Motor neuron (in vitro differentiated cells): ENCODE measurements at places on chromosomes 4 and X.
A peak's percentile ranks its signal among the peaks of the same experiment; 100 is the strongest.

- ATAC-seq = no peak
These were observed 77.4 kb downstream of the ANAPC4 start for GRCh38 chr4:25454476-25454875.

DNA sequence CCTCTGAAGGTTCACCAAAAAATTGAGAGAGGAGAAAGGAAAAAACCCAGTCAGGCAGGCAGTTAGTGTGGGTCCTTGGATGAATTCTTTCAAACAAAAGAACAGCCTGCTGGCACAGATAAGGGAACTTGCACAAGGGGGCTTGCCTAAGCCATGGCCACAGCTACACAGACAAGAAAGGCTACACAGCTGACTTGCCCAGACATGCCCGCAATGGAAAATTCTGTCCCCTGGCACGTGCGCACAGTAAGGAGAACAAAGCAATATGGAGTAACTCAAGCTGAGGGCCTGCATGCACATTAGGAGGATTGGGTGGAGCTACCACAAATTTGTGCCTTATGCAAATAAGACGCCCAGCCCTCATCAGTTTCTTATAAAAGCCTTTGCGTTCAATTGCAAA is 512.5 kb upstream of the HTR2C start:
- no peak for ATAC-seq

GRCh38 chrX:120559804-120560203 is 958 bp downstream of the CUL4B start:
- no peak for ATAC-seq

DNA sequence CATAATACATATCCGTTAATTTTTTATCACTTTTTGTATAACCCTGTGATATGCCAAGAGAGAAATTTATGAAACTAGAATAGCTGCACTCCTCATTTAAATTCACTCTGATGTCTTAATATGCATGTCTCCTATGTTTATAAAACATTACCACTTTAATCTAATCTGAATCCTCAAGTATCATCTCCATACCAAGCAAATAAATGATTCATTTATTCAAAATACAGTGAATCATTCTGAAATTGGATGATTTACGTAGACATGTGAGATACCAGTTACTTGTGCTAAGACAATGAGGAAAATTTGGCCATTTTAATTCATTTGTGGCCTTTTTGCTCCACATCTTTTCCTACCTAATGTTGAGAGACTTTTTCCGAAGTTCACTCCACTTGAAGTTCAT is 435.1 kb upstream of the FTHL17 start:
- peak; percentile 61 for ATAC-seq

DNA sequence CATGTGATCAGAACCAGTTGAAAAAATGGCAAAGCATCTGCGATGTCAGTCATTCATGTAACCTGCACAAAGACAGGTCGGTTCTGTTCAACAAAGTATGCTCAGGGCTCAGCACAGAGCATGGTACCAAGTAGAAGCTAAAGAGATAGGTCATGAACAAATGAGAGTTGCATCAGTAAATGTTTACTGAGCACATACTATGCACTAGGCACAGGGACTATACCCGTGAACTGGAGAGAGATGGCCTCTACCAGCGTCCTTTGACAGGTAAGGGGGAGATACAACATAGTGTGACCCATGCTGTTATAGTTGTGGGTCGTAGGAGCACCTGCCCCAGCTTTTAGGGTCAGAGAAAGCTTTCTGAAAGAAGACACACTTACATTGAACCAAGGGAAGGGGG is 46.7 kb downstream of the PHKA2 start:
- ATAC-seq = no peak

- ATAC-seq = no peak
These were observed 50.1 kb downstream of the C4orf51 start for GRCh38 chr4:145730026-145730425.

DNA sequence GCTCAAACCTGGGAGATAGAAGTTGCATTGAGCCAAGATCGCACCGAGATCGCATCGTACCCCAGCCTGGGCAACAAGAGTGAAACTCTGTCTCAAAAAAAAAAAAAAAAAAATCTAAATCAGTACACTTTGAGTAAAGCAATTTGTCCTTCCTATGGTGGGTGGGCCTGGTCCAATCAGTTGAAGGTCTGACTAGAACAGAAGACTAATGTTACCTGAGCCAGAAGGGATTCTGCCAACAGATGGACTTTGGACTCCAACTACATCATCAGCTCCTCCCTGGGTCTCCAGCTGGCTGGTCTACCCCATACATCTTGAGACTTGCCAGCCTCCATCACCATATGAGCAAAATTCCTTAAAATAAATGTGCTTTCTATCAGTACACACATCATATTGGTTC is 155.2 kb downstream of the DHRSX start:
- ATAC-seq = no peak

- ATAC-seq = no peak
These were observed 167.3 kb upstream of the LEF1 start for GRCh38 chr4:108336076-108336475.

DNA sequence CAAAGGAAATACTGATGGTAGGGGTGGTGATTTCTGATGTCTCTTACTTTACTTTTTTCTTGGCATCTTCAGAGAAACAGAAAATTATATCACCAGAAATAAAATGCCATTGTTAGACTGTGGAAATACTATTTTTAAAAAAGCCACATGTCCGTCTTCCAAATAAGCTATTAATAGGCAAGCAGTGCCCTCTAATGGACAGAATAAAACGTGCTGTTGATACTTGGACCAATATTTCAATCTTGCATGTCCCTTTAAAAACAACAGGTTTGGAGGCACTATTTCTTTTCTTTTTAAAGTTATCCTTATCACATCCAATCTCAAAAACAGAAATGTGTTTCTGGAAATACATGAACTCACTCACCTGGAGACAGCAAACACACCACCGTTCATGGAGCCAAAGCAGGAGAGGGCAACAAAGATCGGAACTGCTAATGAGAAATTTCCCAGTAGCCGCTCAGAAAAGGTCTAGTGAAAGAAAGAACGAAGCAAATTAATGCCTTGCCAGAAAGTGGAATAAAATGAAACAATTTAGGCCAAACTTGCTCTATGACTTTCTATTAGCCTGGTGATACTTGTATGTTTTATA is 59.2 kb downstream of the SLC7A11 start:
- peak; percentile 49 for ATAC-seq

GRCh38 chr4:75016472-75016871 is 83.6 kb downstream of the PARM1 start:
- ATAC-seq = no peak

GRCh38 chrX:151609222-151609621 is 45.7 kb downstream of the PASD1 start:
- ATAC-seq = no peak

DNA sequence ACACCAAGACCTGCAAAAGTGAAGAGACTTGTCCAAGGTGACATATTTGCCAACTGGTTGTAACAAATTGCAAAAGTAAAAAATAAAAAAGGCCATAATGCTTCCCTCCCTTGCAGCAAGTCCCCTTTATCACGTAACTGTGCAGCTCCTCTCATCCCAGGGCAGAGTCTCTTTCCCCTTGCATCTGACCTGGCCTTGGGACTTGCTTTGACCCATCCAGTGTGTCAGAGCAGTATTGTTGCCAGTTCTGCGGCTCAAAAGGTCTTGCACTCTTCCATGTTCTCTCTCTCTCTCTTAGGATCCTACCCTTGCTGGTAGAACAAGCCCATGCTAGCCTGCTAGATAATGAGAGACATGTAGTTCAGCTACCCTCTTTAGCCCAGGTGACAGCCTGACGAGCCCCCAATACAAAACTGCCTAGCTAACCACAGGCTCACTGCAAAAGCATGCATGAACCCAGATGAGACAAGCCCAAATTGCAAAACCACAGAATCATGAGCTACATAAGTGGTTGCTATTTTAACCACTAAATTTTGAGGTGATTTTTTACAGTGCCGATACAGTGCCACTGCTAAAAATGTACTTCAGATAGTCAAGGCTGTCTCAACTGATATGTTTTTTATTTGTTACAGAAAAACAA is 289.5 kb upstream of the PPARGC1A start:
- no peak for ATAC-seq

GRCh38 chrX:105781804-105782203 is 40.5 kb upstream of the NRK start:
- no peak for ATAC-seq

DNA sequence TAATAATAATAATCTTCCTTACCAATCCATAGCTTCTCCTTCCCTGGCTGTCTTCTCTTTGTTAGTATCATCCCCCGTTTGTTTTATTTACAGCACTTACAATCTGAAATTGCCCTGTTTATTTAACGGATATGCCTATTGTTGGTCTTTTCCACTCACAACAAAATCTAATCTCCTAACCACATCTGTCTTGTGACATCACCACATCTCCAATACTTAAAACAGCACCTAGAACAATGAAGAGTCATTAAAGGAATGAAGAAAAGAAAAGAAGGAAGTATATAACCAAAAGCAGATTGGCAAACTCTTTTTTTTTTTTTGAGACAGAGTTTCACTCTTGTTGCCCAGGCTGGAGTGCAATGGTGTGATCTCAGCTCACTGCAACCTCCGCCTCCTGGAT is 38.7 kb upstream of the JADE1 start:
- ATAC-seq = no peak

- no peak for ATAC-seq
These were observed 41.0 kb upstream of the JADE1 start for GRCh38 chr4:128768373-128768996.

GRCh38 chr4:64713256-64713840 is 304.1 kb upstream of the TECRL start:
- ATAC-seq = no peak

DNA sequence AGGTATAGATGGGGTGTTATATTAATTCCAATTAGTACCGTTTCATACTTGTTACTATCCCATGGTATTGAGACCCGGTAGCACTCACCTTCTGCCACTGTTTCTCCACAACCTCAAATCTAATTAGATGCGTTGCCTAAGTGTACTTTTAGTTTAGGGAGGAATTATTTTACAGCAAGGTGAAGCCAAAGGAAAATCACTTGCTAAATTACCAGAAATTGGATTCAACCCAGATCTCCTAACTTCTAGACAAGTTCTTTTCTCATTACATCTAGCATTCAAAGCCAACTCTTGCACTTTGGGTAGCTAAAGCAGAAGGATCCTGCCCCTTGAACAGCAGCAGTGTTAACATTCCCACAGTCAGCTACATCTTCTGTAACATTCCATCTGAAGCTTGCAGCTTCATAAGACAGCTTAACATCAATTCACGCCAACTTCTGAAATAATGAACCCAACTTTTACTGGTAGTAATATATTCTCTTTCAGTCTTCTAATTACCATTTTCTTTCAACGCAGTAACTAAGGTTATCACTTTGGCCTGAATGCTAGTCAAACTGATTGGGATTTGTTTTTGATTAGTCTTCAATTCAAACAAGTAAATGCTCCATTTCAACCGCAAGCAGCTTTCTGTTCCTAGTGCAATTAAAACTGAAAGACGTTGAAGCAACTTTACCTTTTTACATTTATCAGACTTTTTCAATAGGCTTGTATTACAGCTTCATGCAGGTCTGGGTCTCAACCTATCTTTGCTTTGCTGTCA is 934 bp upstream of the SEC31A start:
- peak; percentile 9 for ATAC-seq

DNA sequence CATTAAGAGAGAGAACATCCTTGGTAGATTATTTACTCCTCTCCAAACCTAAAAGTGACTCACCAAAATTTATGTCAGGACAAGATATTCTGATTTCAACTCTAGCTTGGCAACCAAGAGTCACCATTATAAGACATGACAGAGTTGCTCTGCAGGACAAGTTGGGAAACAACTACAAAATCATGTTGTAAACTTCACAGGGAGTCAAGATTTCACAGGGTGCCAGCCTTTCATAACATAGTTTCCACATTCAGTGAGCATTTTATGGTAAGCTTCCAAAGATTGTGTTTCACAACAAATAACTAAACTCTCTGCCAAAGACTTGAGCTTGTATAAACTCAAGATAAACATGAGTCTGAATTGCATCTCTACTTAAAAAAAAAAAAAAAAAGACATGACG is 121.0 kb upstream of the DIAPH2 start:
- no peak for ATAC-seq

DNA sequence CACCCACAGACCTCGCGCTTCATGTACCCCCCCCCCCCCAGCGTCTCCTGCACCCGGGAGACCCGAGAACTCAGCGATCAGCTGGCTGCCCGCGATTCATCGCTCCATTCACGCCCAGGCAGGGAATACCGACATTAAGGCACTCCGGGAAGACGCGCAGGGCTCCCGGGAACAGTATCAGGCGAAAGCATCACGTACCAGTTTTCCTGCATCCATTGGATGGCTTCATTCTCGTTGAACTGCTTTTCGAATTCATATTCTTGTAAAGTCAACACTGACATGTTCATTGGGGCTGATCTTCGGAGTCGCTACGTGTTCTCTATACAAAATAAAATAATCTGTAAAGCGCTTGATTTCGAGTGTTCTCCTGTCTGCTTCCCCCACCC is 373 bp downstream of the ELOVL6 start:
- peak; percentile 3 for ATAC-seq

GRCh38 chr4:147971116-147971515 is 239.2 kb downstream of the ARHGAP10 start:
- no peak for ATAC-seq

DNA sequence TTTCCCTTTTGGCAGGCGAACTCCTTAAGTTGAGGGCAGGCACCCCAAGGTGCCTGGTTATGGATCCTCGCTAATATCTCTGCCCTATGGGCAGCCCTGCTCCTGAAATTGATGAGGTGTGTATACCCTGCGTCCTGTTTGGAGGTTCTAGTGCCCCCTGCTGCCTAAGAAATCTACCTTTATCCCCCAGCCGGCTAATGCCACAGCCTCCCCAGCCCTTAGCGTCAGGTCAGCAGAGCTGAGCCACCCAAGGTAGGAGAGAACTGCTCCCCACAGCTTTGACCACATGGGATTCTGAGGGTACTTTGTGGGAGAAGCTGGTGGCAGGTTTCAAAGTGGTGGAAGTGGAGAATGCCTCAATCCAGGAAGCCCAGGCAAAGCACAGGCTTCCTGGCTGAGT is 50.8 kb downstream of the ANAPC4 start:
- no peak for ATAC-seq

DNA sequence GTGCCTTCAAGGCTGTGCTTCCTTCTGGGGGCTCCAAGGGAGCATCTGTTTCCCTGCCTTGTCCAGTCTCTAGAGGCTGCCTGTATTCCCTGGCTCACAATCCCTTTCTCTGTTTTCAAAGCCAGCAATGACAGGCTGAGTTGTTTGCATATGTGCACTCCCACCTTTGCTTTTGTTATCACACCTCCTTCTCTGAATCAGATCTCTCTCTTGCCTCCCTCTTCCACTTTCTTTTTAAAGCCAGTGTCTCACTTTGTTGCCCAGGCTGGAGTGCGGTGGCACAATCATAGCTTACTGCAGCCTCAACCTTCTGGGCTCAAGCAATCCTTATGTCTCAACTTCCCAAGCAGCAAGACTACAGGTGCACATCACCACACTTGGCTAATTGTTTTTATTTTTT is 37.1 kb upstream of the LEF1 start:
- no peak for ATAC-seq

- no peak for ATAC-seq
These were observed 599.7 kb upstream of the TENM3 start for GRCh38 chr4:181643466-181643865.

- ATAC-seq = no peak
These were observed 310.6 kb upstream of the AADAT start for GRCh38 chr4:170400361-170400760.

GRCh38 chr4:105208561-105208960 is 61.9 kb downstream of the TET2 start:
- ATAC-seq = no peak

- ATAC-seq = no peak
These were observed 6.8 kb upstream of the CEP135 start for GRCh38 chr4:55941881-55942396.
